ENCODE measurements at places on chromosomes 6 and 20.

DNA sequence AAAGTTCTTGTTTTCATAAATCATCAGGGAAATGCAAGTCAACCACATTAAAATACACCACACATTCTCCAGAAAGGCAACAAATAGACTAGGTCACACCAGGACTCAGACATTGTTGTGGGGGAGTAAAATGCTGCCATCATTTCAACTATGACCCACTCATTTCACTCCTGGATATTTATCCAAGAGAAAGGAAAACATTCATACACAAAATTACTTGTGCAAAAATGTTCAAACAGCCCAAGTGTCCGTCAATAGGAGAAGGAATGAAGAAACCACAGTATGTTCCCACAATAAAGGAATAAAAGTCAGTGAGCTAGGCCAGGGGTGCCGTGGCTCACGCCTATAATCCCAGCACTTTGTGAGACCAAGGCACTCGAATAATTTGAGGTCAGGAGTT, 81.5 kb upstream of the QKI start:
- DNase-seq, result no peak

- DNase-seq, result no peak
Measured at GRCh38 chr6:63261820-63262219, 50.6 kb downstream of the FKBP1C start.

- DNase-seq, result no peak
Measured at GRCh38 chr20:23963941-23964340, 24.6 kb downstream of the GGTLC1 start.

DNA sequence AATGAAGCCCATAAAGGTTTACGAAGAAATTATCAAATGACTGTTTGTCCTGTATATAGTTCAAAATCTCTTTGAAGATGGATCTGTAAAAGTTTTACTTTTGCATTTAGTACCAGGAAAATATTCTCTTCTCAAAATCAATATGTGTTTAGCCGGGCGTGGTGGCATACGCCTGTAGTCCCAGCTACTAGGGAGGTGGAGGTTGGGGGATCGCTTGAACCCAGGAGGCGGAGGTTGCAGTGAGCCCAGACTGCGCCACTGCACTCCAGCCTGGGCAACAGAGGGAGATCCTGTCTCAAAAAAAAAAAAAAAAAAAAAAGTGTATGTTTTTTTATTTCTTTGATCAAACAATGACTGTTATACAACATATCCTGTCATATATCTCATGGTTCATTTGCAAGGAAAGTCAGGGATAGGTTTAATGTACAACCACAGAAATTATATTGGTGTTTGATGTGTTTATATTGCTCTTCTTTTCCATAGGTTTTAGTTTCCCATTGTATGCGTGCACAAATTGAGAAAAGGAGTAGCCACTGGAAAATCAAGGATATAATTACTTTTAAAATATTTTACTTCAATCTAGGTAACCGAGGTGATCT, 40.1 kb downstream of the SOX4 start:
- no peak for DNase-seq

GRCh38 chr20:4488407-4489339, 233.0 kb upstream of the PRND start:
- no peak for DNase-seq

- no peak for DNase-seq
Measured at GRCh38 chr6:169810066-169810989, 58.9 kb downstream of the ERMARD start.

- DNase-seq, result no peak
Measured at GRCh38 chr20:8518878-8519277, 386.8 kb downstream of the PLCB1 start.

DNA sequence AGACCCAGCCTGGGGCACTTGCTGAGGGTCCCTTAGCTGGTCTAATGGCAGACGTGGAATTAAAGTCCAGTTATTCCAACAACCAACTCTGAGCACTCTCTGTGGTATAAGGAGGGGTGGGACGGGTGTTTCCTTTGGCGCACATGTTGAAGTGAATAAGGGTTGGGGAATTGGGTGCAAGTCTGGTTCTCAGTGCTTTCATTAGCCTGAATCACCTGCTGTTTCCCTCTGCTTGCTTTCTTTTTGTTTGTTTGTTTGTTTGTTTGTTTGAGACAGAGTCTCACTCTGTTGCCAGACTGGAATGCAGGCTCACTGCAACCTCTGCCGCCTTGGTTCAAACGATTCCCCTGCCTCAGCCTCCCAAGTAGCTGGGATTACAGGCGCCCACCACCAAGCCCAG, 110.1 kb downstream of the TNFAIP3 start:
- no peak for DNase-seq

GRCh38 chr20:18005170-18005989, 36.6 kb downstream of the MGME1 start:
- no peak for DNase-seq

All from effector memory CD8-positive, alpha-beta T cell (primary cell).